NCI-H345 (cell line): ENCODE measurements at places on chromosomes 2 and 18.

DNA sequence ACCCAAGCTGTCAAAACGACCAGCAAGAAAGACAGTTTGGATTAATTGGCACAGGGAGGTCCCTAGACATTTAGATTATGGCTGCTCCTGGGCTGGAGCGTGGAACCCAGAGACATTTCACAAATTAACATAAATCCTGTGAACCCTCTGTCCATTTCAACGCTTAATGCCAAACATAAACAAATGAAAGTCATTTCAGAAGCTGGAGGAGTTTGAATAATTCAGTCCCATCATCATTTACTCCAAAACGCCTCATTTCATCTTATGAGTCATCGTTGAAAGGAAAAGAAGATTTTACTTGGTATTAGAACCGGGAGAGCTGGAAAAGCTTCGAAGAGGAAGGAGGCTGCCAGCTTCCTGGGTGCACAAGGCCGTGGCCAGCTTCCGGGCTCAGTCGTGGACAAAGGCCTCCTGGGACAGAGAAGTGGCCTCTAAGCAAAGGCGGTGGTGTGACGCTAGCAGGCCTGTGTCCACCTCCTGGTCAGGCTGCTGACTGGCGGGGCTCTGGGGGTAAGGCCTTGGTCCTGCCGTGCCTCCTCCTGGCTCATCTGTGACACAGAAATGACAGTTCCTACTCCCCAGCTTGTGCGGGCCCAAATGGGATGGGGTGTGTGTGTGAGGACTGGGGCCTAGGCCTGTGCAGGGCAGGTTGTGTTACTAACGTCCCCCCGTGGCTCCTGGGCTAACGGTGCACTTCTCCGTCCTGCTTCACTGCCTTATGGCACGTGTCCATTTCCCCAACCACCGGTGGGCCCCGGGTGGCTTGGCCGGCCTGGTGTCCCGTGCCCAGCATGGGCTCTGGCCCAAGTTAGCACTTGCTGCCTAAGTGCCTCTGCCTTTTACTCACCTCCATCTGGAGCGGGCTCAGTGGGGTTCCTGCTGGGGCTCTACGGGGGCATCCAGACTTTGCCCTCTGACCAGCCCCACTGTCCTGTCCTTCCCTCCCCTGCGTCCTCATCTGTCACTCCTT lies 71.6 kb downstream of the RRM2 start:
- no peak for DNase-seq

DNA sequence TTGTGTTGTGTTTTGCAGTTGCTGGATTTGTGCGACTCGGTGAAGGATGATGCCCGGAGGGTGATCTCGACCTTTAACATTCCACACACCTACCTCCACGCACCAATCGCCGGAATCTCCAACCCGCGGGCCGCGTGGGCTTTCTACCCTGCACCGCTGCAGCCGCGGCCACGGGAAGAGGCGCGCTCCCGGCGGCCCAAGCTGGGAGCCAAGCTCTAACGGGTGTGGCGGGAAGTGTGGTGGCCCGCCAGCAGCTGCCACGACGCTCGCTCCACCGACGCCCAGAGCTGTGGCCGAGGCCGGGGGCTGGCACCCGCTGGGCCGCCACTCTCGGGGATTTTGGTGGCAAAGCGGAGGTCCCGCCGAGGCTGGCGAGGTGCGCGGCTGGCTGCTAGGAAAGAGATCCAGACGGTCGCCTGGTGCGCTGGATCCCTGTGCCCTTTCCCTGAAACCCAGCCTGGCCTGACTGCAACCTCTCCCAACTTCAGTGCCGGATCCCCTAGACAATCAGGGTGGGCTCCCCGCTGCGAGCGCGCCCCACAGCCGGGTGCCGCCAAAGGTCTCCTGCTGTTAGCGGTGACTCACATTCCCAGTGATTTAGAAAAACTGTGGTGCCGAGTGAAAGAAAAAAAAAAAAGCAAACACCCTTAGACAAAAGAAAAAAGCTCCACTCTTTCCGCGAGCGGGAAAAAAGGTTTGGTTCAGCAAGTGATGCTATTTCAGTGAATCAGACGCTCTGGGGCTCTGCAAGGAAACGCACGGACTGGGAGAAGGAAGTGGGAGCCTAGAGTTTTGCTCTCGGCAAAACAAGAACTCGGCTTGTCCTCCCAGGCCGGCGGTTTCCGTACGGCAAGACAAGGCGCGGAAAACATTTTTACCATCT lies 2.9 kb upstream of the BCL2L11 start:
- DNase-seq: no peak

DNA sequence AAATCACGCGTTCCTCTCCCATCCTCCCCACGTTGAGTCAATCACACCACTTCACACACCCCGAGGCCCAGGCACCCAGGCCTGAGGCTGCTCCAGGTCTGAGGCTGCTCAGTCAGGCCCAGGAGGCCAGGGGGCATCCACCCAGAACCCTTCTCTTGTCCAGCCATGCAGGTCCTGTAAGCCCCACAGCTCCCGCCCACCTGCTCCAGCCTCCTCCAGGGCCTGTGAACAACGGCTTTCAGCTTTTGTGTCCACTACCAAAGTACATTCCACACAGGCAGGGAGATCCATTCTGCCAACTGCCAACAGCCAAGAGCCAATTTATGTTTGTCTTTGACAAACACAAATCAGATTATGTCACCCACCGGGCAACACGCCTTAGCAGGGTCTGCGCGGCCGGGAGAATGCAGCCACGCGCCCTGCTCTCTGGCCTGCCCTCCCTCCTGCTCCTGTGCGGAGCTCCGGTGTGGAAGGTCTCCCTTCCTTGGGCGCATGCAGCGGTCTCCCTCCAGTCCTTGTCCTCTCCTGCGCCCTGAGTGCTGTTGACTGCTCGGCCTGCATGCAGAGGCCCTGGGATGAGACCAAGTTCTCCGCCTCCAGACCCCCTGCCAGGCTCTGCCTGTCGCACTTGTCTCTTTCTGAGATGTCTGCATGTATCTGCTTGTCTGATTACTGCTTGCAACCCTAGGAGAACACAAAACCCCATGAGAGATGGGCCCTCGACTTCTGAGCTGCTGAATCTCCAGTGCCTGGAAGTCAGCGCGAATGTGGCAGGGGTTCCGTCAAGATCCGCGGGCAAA lies 146.6 kb downstream of the ZNF516 start:
- DNase-seq: peak; percentile 77

DNA sequence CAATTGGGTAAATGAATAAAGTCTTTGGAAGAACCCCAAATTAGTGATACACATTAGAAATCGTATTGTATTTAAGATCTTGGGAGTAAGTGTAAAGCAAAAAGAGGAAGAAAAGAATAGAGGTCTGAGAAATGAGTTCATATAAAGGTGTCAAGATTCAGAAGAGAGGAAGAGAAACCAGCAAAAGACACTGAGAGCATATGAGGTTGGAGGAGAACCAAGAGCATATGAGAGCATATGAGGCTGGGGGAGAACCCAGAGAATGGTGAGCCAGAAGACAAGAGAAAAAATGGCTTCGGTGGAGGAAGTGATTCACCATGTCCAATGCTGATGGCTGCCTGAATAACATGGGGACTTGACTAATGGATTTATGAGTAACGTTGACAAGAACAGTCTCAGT lies 620.1 kb upstream of the GCFC2 start:
- DNase-seq: no peak

DNA sequence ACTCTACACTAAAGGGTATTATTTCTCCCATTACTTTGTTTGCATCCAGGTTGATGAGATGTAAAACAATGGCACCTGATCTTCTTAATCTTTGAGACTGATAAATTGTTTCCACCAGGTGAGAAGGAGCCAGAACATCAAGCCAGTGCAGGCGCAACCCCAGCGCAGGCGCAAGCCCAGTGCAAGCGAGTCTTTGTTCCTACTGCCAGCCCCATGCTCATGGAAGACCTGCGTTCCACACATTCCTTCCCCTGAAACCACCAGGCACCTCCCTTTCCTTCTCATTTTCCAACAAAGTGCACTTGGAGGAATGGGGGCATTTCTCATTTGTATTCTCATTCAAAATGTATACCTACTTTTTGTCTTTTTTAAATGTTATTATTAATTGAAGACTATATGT lies 188.7 kb upstream of the SMAD2 start:
- no peak for DNase-seq

DNA sequence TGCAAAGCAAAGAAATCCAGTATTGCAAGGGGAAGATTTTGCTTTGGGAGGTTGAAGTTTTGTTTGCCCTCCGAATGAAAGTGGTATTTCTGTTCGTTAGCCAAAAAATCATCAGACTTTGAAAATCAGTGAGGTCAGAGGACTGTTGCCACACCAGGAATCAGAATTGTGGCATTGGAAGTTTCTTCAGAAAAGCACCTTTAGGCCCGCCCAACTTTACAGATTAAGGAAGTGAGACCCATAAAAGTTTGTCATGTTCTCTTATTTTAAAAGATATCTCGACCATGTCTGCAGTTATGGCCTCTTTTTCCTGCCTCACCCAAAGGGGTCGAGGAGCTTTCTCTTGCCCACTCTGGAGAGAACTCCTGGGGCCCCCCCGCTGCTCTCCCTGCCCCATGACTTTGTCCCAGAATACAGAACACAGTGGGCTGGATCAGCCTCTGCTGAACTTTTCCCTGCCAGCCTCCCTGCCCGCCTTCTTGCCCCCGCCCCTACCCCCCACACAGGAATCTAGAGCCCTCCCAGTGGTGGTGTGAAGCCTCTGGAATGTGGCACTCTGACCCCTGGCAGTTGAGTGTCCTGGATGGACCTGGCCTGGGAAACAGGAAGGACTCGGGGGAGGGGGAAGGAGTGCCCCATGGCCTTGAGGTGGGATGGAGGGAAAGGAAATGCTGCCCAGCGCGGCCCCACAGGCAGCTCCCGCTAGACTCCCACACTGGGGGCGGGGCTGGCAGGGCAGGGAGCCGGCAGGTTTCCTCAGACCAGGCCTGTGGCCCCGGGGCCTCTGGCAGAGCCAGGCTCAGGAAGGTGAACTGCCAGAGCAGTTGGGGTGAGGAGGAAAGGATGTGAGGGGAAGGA lies 25.3 kb downstream of the CRIM1 start:
- no peak for DNase-seq

GRCh38 chr2:161078211-161078539 lies 82.1 kb upstream of the TANK start:
- no peak for DNase-seq

GRCh38 chr2:158507679-158508078 lies 50.9 kb downstream of the PKP4 start:
- DNase-seq: no peak

GRCh38 chr2:26860211-26860850 lies 12.4 kb downstream of the DPYSL5 start:
- no peak for DNase-seq

- DNase-seq: peak; percentile 93
Measured at GRCh38 chr2:172408143-172408766, 19.1 kb upstream of the ITGA6 start.

- peak; percentile 57 for DNase-seq
Measured at GRCh38 chr2:85234868-85235267, 92.9 kb downstream of the TGOLN2 start.

DNA sequence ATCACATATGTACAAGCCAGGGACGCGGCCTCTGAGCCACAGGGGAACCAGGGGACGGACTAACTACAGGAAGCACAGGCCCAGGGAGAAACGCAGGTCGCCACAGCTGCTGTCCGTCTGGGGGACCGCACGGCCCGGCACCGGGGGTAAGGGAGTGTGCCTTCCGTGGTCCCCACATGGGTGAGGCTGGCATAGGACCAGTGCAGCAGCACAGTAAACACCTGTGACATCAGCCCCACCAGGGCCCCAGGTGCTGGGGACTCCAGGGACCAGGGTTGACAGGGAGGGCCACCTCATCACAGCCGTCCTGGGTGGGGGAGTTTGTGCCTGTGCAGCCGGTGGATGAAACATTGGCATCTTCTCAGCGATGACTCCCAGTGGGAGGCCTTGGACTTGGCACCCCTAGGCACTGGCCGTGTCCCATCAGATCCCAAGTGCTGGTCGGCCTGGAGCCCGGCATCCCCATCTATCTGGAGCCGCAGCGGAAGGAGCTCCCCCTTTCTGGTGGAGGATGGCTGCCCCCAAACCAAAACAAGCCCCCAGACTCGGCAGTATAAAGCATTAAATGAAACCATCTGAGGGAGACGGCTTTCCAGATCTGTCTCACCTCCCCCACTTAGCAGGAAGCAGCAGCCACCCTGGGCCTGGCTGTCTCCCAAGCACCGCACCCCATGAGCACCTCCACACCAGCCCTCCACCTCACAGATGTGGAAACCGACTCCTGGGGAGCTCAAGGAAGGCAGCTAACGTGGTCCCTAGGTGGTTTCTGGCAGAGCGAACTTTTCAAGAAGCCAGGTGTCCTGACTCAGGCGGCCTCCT lies 22.5 kb downstream of the AQP12A start:
- DNase-seq: peak; percentile 48

- no peak for DNase-seq
Measured at GRCh38 chr2:121483846-121484245, 46.8 kb upstream of the RNU4ATAC start.

DNA sequence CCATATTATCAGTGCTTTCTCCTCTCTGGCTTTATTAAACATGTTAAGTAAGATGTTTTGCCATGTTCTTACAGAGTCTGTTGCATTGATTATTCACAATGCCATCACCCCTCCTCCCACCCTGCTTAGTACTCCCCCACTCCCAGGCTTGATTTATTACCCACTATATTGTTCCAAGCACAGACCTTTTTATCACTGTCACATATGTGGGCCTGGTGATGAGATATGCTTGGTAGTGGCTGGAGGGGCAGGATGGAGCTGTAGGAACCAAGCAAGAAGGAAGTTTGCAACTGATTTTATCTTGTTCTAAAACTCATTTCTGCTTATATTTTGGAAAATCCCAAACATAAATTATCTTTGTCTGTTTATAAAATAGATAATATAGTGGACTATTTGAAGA lies 748.2 kb upstream of the CELF4 start:
- DNase-seq: no peak

DNA sequence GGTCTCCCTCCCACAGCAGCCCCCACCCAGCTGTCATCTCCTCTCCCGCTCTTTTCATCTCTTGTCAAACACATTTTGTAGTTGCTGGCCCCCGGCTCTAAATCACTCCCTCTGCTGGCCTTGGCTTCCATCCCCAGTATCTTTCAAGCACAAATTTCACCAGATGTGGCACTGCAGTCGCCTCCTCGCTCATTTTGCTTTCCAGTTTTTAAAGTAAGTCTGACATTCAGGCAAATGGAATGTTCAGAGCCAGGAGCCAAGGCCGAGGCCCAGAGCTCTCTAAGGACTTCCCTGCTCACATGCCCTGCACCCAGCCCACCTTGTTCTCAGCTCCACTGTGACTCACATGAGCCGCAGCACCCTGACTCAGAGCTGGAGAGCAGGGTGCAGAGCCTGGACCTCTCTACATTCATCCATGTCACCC lies 158.4 kb downstream of the GALNT14 start:
- no peak for DNase-seq

- no peak for DNase-seq
Measured at GRCh38 chr2:133097666-133098065, 427.7 kb upstream of the LYPD1 start.

- peak; percentile 36 for DNase-seq
Measured at GRCh38 chr2:88054782-88055370, 707 bp downstream of the KRCC1 start.

- peak; percentile 4 for DNase-seq
Measured at GRCh38 chr2:65710779-65711295, 278.4 kb upstream of the SPRED2 start.

- DNase-seq: no peak
Measured at GRCh38 chr2:75788902-75789301, 78.2 kb upstream of the GCFC2 start.

GRCh38 chr2:207092818-207093217 lies 72.9 kb downstream of the KLF7 start:
- no peak for DNase-seq
